ENCODE measurements at places on chromosomes 1 and 21. TPM values are rescaled to one million over a fixed set of nuclear protein-coding genes. Genes with fewer than 3 reads are reported as not detected.

Gene TSEN15
- total RNA-seq = 50.1 TPM

Gene KCNT2
- not detected for total RNA-seq

Gene NCMAP
- total RNA-seq = not detected

Gene TSPAN1
- total RNA-seq = 0.17 TPM

Gene OR2T33
- not detected for total RNA-seq

Gene BLACAT1
- 0.51 TPM for total RNA-seq

Gene CLIC6
- not detected for total RNA-seq

Gene SLC9C2
- total RNA-seq = not detected

Gene CLDN14
- not detected for total RNA-seq

Gene CEP170
- 42.7 TPM for total RNA-seq

Gene TRAF3IP3
- total RNA-seq = 443 TPM

Gene SH2D1B
- total RNA-seq = not detected

Gene PPM1J
- total RNA-seq = 0.10 TPM

Measured in T-helper 1 cell treated with Interleukin-12 subunit alpha and Interleukin-12 subunit beta and Interleukin-4 antibody, amounts not matched to agents 30 ng/mL and 1 ng/mL, for 36 hours (primary cell).